Stimulated activated CD4-positive, alpha-beta T cell treated with anti-CD3 and anti-CD28 coated beads, Interleukin-15, amount 100 ng/mL, for 48 hours (primary cell): ENCODE measurements at places on chromosomes 7 and 10.

GRCh38 chr7:127844707-127845331 is 186.4 kb downstream of the LRRC4 start:
- no peak for DNase-seq

DNA sequence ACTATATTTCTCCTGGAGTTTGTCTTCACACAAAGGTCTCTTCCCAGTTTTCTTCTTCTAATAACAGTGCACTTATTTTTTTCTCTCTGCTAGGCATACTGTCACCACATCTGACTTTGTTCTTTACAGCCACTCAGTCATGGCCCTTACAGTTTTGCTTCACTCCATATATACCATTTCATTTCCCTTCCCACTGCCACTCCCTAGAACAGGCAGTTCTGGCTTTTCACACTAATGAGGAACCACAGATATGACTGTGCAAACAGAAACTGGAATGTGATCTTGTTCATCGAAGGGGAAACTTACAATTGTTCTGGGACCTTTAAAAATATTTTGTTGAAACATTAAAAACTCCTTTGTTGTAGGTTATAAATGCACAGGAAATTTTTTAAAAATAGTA is 67.3 kb downstream of the EPDR1 start:
- DNase-seq: no peak

DNA sequence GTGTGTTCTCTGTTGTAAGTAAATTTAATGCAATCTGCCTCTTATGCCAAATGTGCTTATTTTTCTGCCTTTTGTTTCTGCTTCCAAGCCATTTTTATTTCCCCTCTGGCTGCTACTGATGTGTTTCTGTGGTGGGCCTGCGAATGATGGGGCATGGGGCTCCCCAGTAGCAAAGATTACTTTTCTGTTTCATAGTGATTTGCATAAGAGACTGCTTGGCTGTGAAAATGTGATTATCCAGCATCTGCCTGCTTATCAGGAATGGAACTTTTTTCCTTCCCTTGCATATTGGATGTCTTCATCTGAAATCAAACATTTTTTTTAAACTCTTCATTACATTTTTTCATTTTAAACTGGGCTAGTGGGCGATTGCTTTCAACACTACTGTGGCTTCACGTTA is 57.7 kb upstream of the BTBD16 start:
- no peak for DNase-seq

GRCh38 chr7:151175793-151176311 is 8.4 kb upstream of the GBX1 start:
- no peak for DNase-seq

- no peak for DNase-seq
These were observed 3.2 kb downstream of the POLR1F start for GRCh38 chr7:19705663-19706062.

DNA sequence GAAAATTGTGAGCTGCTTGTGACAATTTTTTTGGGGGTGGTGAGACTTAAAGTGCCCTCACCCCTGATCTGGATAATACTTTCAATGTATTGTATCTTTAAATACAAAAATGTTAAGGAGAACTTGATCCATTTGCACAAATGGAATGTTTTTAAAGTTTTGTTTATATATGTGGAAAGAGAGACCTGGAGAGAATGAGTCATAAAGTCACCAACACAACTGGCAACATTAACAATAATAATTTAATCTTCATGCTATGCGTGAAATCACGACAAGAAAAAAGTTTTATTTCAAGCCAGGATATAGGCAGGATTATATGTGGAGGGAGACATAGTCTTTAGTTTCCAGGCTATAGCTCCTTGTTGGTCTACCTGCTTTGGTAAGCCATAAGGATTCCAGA is 537.5 kb downstream of the GPAM start:
- no peak for DNase-seq

- DNase-seq: no peak
These were observed 83.2 kb downstream of the PDE1C start for GRCh38 chr7:31986878-31987518.

DNA sequence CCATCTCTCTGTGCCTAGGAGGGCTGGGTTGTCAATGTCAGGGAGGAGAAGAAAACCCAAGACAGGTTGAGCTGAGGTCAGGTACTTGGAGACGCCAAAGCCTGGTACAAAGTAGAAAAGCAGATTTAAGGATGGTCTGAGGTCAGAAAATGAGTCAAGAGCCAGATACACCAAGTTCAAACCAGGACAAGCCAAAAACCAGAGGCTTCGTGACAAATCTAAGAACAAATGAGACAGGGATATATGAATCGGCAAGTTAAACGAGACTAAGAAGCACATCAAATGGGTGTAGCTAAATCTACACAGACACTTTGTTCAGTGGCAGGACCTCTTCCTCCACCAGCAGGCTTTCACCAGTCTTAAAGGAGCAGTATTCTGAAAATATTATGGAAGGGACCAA is 34.2 kb downstream of the C7orf33 start:
- DNase-seq: no peak
